ENCODE measurements at places on chromosomes 3 and 15. TPM values are rescaled to one million over a fixed set of nuclear protein-coding genes. Genes with fewer than 3 reads are reported as not detected.
A peak's percentile ranks its signal among the peaks of the same experiment; 100 is the strongest.

DNA sequence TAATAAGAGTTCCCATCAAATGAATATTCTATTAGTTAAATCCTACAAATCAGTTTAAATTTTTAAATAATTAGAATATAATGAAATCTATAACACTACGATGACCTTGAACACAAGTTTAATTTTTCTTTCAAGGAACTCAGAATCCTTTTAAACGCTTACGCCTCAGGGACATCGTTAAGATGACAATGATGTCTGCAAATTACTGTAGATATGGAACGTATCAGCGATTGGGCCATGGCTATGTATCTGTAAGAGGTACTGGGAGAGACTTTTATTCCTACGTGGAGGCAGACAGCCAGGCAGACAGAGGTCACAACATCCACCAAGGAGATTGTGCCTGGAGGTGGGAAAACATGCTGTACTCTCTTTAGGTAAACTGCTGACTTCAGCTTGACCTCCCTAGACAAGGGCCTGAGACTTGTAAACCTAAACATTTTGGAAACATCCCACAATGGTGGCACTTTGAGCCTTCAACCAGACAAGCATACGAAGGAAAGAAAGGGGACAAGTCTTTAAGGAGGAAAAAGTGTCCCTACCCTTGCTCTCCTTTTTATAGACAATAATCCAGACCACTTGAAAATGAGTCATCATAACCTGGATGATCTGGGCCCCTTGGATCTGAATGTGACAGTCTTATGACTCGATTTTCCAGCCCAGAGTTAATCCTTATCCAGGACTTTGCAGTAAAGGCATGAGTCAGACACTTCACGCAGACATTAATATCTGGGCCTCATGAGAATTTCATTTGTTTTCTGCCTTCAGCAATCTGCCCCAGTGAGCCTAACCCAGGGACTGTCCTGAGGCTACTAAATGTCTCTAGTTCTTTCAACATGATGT is 6.8 kb upstream of the LDHAL6B start:
- no peak for DNase-seq

Gene TCTA
- total RNA-seq, result 11.2 TPM

GRCh38 chr15:38683382-38684242 is 119.0 kb upstream of the RASGRP1 start:
- DNase-seq, result peak; percentile 49

- DNase-seq, result no peak
Observed at GRCh38 chr3:26460985-26461384, 161.6 kb upstream of the LRRC3B start.

GRCh38 chr3:155492841-155493240 is 199.4 kb upstream of the STRIT1 start:
- DNase-seq, result no peak

DNA sequence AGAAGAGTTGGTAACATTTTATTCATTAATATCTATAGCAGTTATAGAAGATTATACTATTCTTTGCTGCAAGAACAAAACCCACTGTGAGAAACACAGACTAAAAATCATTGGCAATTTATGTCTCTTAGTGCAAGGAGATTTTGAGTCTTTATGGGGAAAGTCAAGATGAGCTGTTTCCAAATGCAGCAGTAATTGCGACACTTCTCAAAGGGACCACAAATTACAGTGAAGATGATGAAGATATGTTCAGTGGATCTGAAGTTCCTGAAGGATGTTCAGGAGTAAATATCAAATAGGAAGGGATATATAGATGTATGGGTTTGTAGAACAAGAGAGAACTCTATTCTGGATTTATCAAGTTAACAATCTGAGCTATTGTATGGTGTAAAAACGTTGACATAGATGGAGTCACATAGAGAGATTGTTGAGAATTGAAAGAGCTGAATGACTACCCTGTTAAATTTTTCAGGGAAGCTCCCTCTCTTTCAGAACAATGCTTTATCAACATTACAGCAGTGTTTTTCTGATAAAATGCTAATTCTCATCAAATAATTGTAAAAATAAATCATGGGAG is 71.8 kb downstream of the DTWD1 start:
- DNase-seq, result no peak

DNA sequence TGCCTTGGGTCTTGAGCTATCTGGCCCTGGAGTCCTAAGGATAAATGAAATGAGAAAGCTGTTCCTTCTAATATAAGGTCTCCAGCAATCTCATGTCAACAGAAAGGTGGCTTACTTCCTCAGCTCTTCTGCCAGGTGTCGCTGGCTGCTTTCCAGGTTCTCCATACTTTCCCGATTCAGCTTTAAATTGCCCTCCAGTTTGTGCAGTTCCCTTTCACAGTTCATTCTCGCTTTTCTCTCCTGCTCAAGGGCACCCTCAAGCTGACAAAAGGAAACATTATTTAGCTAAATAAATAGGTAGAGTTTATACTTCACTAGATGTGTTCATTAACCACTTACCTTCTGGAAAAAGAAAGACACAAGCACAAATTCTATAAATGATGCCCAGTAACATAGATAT is 73.0 kb downstream of the MYH15 start:
- DNase-seq, result no peak

- DNase-seq, result no peak
Observed at GRCh38 chr3:115595611-115596275, 27.6 kb upstream of the GAP43 start.

DNA sequence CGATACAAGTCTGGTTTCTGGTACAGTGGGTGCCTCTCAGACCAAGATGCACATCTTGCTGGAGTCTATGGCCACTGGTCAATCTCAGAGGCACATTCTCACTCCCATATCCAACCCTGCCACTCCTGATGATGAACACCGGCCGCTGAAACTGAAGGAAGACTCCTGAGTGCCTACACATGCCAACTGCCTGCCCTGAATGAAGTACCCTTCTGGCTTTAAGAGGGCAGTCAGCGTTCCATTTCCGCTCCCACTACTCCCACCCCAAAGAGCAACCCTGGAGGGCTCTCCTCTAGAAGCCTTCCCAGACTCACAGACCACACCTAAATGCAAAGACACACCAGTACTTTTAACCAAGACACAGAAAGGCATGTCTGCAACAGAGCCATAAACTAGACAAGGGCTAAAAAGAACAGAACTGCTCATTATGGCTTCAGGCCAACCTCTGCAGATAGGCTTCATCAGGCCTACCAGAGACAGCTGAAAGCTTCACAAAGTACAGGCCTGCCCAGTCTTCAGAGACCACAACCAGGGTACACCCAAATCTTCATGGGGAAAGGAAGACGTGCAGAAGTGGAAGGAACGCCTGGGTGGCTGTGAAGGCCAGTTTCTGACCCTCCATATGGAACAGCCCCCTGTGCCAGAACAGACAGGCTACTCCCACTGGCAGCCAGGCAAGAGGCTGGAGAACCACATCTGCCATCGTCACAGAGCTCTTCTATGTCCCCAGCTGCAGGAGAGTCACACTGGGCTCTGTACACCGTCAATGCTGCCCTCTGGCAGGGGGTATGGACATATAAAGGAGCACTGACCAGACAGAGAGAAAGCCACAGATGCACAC is 14.3 kb downstream of the ANP32A start:
- no peak for DNase-seq

Gene CHST13
- total RNA-seq, result 0.99 TPM

DNA sequence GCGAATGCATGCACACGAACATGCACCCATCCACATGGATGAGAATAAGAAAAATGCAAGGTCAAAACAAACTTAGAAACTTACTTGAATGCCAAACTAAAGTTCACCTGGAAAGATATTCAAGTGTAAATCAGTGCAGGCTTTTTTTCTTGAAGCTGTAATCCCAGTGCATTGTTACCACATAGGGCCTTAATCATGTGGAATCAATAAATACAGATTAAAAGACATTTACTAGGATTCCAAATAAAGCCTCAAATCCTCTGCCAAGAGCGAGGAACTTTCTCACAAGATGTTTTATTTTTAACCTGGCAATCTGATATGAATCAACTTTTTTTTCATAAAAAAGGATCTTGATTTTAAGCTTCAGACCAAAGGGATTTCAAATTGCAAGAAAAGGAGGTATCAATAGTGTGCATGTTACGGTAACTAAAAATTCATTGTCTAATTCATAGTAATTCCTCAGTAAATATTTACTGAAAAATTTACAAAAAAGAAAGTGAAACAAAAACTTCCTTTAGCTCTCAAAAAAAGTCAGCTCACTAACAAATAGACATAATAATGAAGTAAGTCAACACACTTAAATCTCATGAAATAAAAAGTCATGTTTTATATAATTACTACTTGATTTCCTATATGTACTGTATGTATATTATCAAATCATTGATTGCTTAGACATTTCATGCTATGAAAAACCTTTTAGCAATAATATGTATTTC is 978.6 kb downstream of the PLOD2 start:
- DNase-seq, result no peak

GRCh38 chr3:47412842-47413520 is 32.2 kb downstream of the PTPN23 start:
- DNase-seq, result no peak

- DNase-seq, result peak; percentile 94
Observed at GRCh38 chr15:89776274-89777072, at the start of gene MESP2. Gene MESP2, plus strand, starts transcription at chr15:89776332. Its CDS starts 26 bp downstream, at chr15:89776358.

- peak; percentile 74 for DNase-seq
Observed at GRCh38 chr3:140341817-140342403, 336.0 kb upstream of the TRIM42 start.

GRCh38 chr15:76199106-76200082 is 111.9 kb downstream of the ETFA start:
- no peak for DNase-seq

Gene MORF4L1
- total RNA-seq, result 553 TPM

- no peak for DNase-seq
Observed at GRCh38 chr15:29097168-29097567, 172.5 kb downstream of the NSMCE3 start.

Gene SLC9C1
- total RNA-seq, result 0.15 TPM

- DNase-seq, result no peak
Observed at GRCh38 chr3:98770261-98771039, 7.3 kb downstream of the ST3GAL6 start.

GRCh38 chr3:67327582-67327981 is 326.8 kb downstream of the SUCLG2 start:
- DNase-seq, result no peak

- no peak for DNase-seq
Observed at GRCh38 chr3:171399842-171400241, 60.4 kb downstream of the TNIK start.

DNA sequence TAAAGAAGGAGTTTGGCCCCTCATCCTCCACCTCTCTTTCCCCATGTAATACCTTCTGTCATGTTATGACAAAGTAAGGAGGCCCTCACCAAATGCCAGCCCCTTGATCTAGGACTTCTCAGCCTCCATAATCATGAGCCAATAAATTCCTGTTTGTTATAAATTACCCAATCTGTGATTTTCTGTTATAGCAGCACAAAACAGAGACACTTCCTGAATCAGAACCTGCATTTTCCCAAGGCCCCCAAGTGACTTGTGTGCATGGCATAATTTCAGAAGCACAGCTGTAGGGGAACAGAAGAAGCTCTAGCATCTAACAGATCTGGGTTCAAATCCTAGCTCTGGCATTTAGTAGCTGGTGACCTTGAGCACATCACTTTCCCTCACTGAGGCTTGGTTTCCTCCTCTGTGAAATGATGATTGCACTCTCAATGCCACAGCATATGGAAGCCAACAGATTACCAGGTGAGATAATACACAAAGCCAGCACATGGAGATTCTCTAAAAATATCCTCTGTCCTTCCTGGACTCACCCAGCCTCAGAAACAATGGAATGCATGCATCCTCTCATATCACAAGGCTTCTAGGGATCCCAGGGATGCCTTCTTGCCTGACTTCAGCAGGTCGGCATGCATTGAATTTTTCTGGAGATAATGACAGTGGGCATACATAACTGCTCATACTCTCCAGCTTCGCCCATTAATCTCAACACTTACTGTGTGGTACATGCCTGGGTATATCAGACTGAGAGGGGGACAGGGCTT is 26.3 kb downstream of the TLNRD1 start:
- DNase-seq, result no peak

Gene AHSG
- total RNA-seq, result not detected

- peak; percentile 88 for DNase-seq
Observed at GRCh38 chr3:128590948-128591347, 59.7 kb downstream of the RPN1 start.

GRCh38 chr3:164387236-164387635 is 691.1 kb downstream of the SI start:
- DNase-seq, result no peak
